CD4-positive, alpha-beta T cell treated with Interleukin-21 for 1 hour (primary cell): ENCODE measurements at places on chromosomes 4 and X.

DNA sequence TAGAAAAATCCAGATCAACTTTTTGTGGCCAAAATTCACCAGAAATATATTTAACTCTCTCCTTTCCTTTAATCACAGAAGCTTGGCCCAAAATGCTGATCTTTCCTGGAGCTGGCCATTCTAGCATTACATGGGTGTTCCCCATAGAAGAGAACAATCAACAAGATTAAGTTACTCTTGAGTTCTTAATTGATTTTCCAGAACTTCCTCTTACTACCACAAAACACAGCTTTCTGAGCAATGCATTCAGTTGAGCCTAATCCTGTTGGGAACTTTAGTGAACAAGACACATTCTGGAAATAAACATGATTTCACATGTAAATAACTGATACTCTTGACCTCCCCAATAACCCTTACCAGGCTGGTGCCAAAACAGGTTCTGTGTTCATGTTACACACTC, 45.4 kb upstream of the STIM2 start:
- DNase-seq, result no peak

- no peak for DNase-seq
These were observed 448.4 kb downstream of the RAPGEF2 start for GRCh38 chr4:159551281-159551680.

- DNase-seq, result no peak
These were observed 321.3 kb downstream of the GALNTL6 start for GRCh38 chr4:172134521-172134920.

DNA sequence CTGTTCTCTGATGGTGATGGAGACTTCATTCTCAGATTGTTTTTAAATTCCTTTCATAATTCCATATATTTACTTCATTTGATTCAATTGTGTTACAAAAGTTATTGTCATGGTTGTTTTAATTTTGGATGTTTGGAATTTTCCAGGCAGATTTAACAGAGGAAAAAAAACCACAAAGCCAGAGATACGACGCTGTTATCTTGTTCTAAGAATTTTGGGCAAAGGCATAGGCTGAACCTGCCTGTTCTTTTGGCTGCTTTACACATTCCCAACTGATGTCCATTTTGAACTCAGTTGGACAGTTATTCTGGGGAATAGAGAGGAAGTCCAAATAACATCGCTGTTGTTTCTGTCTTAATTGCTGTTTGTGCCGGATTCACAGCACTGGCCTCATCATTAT, 65.7 kb downstream of the LINC00632 start:
- DNase-seq, result no peak
